ENCODE measurements at places on chromosomes 16 and 17. TPM values are rescaled to one million over a fixed set of nuclear protein-coding genes. Genes with fewer than 3 reads are reported as not detected.

GRCh38 chr17:56880571-56880970 lies 33.3 kb downstream of the TRIM25 start:
- no peak for DNase-seq

DNA sequence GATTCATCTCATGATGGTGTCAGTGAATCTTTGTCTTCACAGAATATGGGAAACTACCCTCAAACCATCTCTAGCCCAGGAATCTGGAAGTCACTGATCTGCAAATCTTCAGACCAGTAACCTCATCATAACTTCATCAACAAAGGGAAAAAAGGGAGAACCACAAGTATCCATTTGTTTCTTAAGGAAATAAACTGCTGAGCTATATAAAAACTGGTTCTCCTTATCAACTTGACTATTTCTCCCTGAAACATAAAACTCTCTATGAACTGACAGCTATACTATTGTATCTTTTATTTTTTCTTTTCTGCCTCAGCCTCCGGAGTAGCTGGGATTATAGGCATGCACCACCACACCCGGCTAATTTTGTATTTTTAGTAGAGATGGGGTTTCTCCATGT lies 39.3 kb downstream of the TRIM37 start:
- DNase-seq, result no peak

DNA sequence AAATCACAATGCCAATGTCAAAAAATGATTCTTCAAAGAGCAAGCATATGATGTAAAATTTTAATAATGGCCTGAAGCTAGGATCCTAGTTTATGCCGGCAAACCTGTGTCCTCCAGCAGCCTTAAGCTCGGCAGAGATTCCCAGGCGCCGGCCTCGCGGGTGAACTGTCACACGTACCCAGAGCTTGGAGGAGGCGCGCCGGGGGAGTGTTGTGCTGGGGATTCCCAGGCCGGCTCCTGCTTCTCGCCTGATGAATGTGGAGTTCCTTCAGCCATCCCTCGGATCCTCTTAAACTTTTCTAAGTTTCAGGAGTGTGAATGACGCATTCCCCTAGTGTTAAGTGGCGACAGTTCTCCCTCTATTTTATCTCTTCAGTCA lies 19.1 kb upstream of the NTN1 start:
- no peak for DNase-seq

- no peak for DNase-seq
These were observed 24.4 kb upstream of the C16orf87 start for GRCh38 chr16:46855389-46855788.

DNA sequence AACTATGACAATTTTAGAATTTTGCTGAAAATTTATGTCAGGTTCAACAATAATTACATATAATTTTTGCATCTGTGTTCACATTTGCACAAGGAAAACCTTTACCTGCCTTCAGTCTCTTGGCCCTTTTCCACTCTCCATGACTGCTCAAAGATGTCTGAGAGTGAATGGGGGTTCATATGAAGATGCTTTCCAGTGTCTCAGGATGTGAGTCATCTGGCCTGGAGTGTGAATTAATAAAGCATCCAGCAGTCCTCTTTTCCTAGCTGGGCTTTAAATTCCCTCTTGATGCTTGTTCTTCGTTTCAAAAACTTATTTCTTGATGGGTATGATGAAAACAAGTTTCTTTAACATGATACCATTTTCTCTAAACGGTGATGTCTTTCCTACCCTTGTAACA lies 99.9 kb downstream of the CDK5R1 start:
- DNase-seq, result no peak

DNA sequence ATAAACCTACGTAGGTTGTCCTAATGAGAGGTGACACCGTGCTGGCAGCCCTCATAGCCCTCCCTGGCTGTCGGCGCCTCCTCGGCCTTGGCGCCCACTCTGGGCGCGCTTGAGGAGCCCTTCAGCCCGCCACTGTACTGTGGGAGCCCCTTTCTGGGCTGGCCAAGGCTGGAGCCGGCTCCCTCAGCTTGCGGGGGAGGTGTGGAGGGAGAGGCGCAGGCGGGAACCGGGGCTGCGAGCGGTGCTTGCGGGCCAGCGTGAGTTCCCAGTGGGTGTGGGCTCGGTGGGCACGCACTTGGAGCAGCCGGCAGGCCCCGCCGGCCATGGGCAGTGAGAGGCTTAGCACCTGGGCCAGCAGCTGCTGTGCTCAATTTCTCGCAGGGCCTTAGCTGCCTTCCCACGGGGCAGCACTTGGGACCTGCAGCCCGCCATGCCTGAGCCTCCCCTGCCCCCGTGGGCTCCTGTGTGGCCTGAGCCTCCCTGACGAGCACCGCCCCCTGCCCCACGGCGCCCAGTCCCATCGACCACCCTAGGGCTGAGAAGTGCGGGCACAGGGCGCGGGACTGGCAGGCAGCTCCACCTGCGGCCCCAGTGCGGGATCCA lies 40.1 kb upstream of the AMZ2 start:
- no peak for DNase-seq

- no peak for DNase-seq
These were observed 41.3 kb downstream of the SLC47A1 start for GRCh38 chr17:19574956-19575355.

The IGSF6 gene
- total RNA-seq, result not detected

GRCh38 chr17:42438600-42439567 lies 15.8 kb upstream of the CAVIN1 start:
- peak; percentile 28 for DNase-seq

The NOD2 gene
- total RNA-seq, result 7.3 TPM

DNA sequence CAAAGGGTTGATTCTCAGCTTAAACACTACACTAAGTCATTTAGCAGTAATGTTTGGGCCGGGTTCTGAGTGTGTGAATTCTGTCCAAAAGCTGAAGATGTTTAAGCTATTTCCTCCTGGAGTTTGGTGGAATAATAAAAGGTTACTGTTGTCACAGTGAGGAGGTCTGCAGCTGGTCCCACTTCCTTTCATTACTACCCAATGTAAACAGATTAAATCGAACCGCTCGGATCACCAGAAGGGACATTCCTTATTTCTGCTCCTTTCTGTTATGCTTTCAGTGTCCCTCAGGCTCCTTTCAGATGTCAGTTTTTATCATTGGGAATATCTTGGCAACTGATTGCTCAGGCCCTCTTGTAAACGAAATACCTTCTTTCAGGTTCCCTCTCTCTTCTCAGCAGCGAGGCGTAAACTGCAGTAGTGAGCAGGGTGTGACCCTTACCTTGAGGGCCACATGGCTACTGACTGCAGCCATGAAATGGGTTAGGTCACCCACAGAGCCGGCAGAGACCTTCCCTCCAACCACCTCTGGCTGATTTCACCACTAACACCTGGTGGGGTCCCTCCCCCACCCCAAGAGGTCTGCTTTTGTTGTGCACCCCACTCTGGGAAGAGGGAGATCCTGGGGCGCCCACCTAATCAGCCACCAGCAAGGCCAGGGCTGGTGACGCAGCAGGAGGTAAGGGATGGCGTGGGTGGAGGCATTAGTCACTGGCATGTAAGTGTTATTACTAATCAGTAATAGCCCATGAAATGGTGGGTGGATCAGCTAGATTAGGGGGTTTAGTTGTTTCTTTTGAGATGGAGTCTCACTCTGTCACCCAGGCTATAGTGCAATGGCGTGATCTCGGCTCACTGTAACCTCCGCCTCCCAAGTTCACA lies 117.6 kb downstream of the VPS53 start:
- DNase-seq, result no peak

The KRTAP4-1 gene
- total RNA-seq, result not detected

GRCh38 chr17:77846531-77847085 lies 111.9 kb upstream of the TNRC6C start:
- no peak for DNase-seq

DNA sequence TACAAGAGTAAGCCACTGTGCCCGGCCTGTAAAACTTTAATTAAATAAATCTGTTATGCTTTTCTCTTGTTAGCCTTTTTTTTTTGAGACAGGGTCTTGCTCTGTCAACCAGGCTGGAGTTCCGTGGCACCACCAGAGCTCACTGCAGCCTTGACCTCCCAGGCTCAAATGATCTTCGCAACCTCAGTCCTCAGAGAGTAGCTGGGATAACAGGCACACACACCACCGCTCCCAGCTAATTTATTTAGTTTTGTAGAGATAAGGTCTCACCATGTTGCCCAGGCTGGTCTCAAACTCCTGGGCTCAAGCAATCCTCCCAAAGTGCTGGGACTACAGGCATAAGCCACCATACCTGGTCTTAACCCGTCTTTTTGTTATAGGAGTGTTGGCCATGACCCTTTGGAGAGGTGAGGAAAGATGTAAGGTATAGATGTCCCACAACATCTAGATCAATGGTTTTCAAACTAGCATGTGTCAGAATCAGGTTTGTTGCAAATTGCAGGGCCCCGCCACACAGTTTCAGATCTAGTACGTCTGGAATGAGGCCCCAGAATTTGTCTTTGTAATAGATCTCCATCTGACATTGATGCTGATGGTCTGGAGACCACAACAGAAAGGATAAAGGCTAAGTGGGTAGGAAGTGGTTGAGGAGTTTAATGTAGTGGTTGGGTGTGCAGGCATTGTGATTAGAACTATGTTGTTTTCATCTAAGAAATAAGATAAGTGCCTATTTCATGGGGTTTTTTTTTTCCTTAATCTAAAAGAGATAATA lies 4.3 kb upstream of the GGA2 start:
- DNase-seq, result peak; percentile 27
